BJ (cell line): ENCODE measurements at places on chromosomes 2 and 18. TPM values are rescaled to one million over a fixed set of nuclear protein-coding genes. Genes with fewer than 3 reads are reported as not detected.

DNA sequence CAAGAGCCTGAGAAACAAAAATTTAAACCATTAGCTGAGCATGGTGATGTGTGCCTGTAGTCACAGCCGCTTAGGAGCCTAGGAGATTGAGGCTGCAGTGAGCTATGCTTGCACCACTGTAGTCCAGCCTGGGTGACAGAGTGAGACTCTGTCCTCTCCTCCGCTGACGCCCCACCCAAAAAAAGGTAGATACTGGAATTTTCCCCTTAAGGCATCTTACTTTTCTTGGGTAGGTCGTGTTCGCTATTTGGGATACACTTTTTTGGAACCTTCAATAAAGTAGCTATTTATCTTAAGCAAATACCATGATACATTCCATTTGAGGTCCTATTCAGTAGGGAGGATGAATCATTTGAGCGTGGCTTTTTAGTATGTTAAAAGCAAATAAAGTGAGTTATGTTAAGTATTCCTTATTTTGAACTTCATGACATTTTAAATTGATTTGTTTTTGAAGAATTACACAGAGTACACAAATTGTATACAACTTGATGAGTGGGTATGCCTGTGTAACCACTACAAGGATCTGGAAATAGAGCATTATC, 38.7 kb downstream of the RALBP1 start:
- DNase-seq, result peak; percentile 31

- DNase-seq, result peak; percentile 58
These were observed 21.7 kb upstream of the EFHD1 start for GRCh38 chr2:232611559-232612218.

REG1B gene
- polyA plus RNA-seq, result not detected in 2 replicates

ASXL3 gene
- polyA plus RNA-seq, result not detected in 2 replicates
